ENCODE measurements at places on chromosomes 7 and 10.

DNA sequence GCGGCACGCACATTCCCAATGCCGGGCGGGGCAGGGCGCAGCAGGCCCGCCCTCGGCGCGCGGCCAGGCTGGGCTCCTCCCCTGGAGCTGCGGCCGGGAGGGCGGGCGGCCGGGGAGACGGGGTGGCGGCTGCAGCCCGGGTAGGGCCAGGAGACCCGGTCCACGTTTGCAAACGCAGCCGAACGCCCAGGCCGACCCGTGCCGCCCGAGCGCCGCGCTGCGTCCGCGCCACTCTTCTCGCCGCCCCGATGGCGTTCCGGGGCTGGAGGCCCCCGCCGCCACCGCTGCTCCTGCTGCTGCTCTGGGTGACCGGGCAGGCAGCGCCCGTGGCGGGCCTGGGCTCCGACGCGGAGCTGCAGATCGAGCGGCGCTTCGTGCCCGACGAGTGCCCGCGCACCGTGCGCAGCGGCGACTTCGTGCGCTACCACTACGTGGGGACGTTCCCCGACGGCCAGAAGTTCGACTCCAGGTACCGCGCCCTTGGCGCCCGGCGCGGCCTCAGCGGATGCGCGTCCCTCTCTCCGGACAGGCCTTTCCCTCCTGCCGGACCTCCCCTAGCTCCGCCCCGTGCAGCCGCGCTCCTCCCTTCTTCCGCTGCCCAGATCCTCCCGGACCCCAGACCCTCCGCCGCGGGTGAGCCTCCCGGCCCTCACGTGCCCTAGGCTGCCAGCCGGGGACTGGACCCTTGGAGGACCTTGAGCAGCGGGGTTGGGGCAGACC is at the start of gene FKBP9:
TSS of gene FKBP9 (plus strand) at position 115 of the 720 bp plus-strand sequence. CDS start at position 249, 134 bp downstream.
- no peak for DNase-seq

- no peak for DNase-seq
Observed at GRCh38 chr10:121754666-121755065, 156.4 kb upstream of the FGFR2 start.

DNA sequence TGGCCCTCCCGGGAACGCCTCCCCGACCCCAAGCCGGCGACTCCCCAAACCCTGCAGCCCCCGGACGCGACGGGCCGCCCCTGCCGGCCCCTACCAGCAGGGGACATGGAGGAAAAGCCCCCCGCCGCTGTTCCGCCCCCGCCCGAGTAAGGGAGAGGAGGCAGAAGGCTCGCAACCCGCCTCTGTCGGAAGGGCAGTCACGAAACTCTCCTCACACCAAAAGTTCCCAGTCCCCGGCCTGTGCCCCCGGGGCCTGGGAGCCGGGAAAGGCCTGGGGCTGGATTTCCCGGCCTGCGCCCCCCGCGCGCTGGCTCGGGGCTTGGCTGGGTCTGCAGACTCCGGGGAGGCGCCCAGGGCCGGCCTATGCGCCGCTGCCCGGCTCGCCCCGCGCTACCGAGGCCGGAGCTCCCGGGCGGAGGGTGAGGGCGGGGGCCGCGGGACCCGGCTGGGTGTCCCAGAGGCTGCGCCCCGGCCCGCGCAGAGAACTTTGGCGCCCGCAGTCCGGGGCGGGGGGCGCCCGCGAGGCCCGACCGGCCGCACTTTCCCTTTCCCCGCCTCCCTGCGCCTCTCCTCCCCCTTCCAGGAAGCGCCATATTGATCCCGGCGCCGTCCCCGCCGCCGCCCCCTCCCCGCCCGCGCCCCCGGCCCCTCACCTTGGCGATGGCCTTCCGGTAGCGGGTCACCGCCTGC is 728 bp downstream of the PARD3 start:
- DNase-seq: no peak

DNA sequence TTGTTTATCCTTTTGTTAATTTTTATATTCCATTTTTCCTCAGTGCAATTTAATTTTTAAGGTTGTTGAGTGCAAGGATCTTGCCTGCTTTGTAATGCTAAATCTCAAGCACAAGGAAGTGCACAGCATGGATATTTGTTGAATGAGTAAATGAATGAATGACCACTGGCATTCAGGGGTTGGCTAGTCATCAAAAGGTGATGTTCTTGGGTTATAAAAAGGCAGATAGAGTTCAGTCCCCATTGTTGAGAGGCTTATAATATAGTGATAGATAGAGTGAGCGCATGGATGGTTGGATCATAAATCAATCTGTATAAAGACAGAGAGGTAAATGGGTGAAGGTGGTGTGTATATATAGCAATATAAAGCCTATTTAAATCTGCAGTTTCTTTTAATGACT is 193.2 kb upstream of the KLF6 start:
- no peak for DNase-seq

GRCh38 chr10:123743441-123744223 is 77.5 kb downstream of the GPR26 start:
- DNase-seq: no peak

DNA sequence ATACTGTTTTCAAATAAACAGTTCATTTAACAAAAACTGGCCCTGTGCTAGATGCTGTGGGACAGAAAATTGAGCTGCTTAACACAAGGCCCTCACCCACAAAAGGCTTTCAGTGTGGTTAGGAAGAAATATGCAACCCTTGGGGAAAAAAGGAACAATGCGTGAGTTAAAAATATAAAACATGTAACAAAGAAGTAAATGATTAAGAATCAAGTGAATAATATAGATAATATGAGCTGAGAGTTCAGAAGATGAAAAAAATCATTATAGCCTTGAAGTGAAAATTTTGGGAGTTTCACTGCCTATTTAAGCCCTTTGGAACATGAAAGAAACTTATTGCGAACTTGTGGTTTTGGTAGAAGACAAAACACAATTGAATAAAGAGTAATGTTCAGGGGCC is 495.4 kb downstream of the GFRA1 start:
- no peak for DNase-seq

DNA sequence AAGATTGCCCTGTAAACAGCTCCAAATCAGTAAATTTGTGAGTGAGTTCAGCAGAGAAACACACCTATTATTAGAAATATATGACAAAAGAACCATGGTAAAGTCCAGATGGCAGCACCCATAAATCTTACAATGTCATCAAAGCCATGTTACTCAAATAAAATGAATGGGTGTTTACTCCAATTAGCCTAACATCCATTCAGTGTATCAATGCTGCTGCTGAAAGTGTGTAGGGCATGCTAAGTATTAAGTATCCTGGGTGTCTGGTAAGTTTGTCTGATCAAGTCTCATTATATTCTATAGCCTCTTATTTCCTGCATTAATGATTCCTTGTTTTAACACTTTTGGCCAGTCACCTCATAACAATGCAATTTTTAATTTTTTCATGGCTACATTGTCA is 185.5 kb upstream of the STEAP4 start:
- no peak for DNase-seq

DNA sequence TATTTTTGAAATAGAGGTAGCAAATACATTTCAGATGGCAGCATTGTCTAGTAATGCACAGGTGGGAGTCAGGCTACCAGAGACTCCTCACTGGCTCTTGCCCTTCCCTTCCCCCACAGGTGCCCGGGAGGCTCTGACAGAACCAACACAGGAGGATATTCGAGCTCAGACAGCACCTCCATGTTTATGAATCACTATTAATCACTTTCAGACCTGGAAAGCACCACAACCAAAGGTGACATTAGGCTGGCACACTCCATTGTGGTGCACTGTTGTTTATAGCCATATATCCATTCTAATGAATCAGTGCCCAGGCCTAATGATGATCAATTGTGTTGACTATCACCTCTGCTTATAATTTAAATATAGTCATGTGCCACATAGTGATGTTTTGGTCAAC is 107.8 kb upstream of the NAMPT start:
- DNase-seq: no peak

- no peak for DNase-seq
Observed at GRCh38 chr7:152910545-152911225, 151.1 kb downstream of the ACTR3B start.

GRCh38 chr10:32985775-32986350 is 27.8 kb upstream of the ITGB1 start:
- no peak for DNase-seq

GRCh38 chr7:117664047-117664446 is 184.2 kb downstream of the CFTR start:
- DNase-seq: no peak

- peak; percentile 32 for DNase-seq
Observed at GRCh38 chr7:142337054-142338001, 79.5 kb upstream of the PRSS58 start.

DNA sequence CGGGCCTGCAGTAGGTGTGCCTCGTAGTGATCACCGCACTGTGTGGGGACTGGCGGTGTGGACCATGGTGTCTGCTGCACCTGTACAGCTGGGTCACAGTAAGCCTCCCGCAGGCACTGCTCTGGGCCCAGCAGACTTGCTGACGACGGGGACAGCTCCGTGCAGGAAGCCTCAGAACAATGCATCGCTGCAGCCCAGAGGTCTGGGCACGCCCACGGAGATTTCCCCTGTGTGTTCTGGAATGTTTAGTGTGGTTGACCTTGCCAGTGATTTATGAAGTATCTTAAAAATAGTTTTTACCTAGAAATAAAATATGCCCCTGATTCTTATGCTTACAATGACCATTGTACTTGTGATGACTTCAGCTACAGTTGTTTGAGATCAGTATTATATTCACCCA is 59.1 kb upstream of the ZNF32 start:
- DNase-seq: no peak

DNA sequence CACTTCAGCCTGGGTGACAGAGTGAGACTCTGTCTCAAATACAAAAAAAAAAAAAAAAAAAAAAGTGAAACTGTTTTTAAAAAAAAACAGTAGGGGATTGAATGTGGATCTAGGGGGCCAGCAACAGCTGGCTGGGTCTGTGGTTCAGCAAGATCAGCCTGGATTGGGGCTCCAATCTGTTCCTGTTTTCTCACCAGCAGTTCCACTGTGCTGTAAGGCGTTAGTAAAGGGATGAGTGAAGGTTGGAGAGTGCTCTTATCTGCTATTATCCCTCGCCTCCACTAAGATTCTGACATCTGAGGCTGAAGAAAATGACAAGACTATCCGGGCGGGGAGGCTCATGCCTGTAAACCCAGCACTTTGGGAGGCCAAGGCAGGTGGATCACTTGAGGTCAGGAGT is 41.6 kb upstream of the GTF2IRD1 start:
- no peak for DNase-seq

- no peak for DNase-seq
Observed at GRCh38 chr10:91054325-91054724, 133.4 kb upstream of the ANKRD1 start.

- DNase-seq: no peak
Observed at GRCh38 chr7:116687801-116688201, 15.8 kb downstream of the MET start.

DNA sequence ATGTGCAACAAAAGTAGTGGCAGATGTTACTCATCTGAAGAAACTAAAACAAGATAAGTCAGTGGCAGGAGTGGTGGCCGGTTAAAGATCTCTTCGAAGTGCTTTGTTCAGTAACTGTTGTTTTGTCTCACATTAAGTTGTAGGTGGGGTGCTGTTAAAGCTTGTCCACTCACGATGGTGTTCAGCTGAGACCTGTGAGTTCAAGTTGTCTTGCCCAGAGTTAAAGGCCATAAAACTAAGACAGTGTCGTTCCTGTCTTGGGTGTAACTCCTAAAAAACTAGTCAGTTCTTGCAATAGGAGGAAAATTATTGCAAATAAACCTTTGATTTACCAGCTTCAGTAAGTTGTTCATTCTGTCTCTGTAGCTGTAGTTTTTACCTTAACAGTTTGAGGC is 857 bp upstream of the FOXP2 start:
- no peak for DNase-seq

- no peak for DNase-seq
Observed at GRCh38 chr7:143882604-143883078, 19.3 kb downstream of the TCAF1 start.

DNA sequence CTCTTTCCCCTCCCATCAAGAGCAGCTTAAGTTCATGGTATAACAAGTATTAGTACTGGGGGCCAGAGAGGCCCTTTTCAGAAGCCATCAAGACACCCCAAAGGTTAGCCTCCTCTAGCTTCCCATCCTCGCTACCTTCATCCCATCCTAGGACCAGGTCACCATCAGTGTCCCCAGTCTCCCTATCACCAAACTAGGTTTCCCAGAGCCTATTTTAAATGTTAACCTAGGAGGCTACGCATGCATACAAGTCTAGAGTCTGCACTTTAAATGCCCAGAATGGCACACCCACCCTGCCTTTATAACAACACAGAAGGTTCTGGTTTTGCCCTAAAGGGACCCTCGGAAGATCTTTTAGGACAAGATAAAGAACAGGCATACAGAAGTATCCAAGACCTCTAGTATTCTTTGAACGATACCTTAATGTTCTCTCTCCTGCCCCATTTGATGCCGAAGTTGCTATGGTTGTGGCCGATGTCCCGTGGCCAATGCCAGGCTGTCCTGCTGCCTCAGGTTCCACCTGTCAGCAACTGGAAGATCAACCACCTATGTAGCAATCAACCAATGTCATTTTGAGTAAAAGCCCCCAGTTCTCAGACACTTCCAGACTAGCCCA is 2.2 kb downstream of the GPRIN2 start:
- DNase-seq: no peak

DNA sequence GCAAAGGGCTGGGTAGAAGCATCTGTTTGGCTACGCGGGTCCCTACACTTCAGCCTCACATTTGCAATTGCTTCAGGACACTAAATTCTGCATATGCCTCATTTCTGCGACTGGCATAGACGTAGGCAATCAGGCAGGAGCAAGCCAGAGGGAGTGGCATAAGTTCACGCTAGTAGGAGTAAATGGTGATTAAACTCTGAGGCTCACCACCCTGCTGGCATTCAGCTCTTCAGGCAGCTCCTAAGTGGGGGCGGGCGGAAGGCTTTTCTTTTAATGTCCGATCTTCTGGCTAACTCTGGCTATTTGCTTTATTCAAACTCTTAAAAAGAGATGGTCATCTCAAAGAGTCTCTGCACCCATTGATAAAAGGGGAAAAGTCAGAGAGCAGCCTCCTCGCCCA is 45.3 kb downstream of the RGS10 start:
- no peak for DNase-seq

DNA sequence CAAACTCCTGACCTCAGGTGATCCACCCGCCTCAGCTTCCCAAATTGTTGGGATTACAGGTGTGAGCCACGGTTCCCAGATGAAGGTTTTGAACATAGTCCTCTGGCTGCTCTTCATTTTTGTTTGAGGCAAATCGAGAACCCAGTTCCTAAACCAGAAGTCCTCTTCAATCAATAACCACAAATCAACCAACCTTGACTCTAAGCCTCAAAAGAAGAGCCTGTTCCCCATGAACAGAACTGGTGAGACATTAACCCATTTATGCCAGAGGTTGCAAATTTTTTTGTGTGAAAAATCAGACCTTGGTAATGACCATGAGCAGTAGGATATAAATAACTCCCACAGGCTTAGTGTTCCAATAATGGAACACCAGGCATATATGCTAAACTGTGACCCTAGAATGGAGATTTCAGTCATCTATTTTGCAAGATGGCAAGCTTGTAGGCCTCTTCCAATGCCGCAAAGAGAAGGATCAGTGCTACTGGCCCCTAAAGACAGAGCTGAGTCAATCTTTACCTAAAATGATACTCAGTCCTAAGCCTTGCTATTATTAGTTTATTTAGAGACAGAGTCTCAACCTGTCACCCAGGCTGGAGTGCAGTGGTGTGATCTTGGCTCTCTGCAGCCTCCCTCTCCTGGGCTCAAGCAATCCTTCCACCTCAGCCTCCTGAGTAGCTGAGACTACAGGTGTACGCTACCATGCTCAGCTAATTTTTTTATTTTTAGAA is 15.9 kb downstream of the KPNA7 start:
- no peak for DNase-seq

GRCh38 chr10:96890172-96890513 is 58.0 kb downstream of the LCOR start:
- no peak for DNase-seq
